ENCODE measurements at places on chromosomes 16 and 17.

GRCh38 chr16:4262303-4262835 lies 10.5 kb downstream of the TFAP4 start:
- no peak for DNase-seq

DNA sequence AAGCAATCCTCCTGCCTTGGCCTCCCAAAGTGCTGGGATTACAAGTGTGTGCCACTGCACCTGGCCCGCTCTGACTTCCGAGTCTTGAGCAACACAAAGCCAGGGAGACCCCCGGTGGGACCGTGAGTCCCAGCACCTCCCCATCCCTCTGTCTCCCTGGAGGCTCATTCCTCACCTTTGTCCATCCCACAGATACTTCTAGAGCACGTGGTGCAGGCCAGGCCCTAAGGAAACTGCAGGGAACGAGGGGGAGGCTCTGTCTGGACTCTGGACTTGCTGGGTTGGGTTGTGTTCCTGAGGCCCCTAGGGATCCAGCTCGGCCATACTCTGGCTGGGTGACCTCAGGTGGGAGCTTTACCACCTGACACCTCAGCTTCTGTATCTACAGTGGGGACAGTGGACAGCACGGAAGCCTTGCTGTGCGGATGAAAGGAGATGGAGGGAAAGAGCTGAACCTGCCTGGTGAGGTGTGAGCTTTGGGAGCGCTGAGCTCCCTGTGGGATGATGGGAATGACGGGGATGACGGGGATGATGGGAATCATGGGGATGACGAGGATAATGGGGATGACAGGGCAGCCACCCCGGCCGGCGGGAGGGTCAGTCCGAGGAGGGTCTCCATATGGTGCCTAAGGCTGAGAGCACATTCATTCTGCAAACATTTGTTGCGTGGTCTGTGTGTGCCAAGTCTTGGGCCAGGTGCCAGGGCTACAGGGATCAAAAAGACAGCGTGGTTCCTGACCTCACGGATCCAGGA lies 26.6 kb downstream of the C16orf74 start:
- no peak for DNase-seq

- no peak for DNase-seq
Observed at GRCh38 chr17:383771-384621, 31.4 kb upstream of the RPH3AL start.

DNA sequence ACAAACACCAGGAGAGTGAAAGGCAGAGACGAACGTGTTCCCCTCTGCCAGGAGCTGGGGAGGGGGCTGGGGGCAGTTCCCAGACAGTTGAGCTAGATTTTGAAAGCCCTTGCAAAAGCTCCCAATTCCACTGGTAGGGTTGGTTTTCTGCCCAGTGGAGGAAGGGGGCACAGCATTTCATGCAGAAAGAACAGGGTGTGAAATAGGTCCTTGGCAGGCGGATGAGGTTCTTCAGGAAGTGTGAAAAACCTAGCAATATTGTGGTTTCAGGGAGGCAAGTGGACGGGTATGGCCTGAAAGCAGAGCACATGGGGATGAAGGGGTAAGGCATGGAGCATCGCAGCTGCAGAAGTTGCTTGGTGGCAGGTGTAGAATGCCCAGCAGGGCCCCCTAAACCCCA lies 248.3 kb downstream of the KATNIP start:
- DNase-seq: no peak

DNA sequence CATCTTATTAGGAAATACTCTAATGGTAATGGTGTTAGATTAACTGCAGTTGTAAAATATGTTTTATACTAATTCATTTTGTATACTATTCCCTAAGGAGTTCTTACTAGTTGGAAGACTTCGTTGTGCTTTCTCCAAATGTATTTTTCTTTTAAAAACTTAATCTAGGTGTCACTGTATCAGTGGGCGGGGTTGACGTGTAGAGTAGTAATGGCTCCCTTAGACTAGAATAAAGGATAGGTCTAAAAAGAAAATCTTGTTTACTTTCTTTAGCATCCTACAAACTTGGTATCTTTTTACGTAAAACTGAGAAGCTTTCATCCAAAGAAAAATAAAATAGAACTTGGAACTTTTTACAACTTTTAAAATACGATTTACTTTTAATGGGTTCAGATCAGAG lies 55.0 kb upstream of the MRC2 start:
- no peak for DNase-seq

DNA sequence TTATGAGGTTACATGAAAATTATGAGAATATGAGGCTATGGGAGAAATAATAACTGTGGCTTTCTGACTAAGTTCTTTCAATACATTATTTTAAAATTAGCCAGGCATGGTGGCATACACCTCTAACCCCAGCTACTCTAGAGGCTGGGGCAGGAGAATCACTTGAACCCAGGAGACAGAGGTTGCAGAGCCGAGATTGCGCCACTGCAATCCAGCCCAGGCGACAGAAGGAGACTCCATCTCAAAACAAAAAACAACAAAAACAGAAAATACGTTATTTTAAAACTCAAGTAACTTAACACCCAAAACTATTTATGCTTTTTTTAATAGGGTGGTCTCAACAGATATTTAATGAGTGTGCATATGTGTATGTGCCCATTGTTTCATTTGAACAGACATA lies 2.4 kb upstream of the RFFL start:
- DNase-seq: no peak

- no peak for DNase-seq
Observed at GRCh38 chr16:87704754-87705353, 60.9 kb downstream of the KLHDC4 start.

DNA sequence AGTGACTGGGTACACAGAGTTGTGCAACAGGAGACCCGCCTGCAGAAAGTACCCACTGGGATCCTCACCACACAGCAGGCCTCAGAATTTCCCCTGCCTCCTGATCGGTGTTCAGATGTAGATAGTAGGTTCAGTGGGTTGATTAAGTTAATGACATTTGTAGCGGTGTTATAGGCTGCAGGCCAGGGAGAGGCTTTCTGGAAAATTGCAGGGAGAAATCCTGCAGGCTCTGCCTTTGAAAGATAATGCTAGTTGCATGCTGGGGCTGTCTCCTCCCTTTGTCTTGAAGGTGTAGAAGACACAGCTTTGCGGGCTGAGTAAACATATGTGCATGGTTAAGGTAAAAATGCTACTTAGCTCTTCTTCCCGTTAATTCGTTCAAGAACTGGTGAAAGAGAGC lies 406.3 kb upstream of the RBFOX1 start:
- no peak for DNase-seq

DNA sequence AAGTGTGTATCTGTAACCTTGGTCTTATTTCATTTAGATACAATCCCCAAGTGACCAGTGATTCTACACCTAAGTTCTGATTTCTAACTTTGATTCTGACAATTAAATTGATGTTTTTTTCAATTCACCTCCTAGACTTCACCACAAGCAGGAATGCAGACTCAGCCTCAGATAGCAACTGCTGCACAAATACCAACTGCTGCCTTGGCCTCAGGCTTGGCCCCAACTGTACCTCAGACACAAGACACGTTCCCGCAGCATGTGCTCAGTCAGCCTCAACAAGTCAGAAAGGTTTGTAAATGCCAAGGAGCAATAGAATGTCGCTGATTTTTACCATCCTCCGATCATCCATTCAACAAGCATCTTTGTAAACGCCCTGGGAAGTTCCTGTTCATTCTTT lies 177.7 kb downstream of the MRTFB start:
- DNase-seq: no peak

GRCh38 chr17:66401364-66401763 lies 99.0 kb downstream of the PRKCA start:
- no peak for DNase-seq

DNA sequence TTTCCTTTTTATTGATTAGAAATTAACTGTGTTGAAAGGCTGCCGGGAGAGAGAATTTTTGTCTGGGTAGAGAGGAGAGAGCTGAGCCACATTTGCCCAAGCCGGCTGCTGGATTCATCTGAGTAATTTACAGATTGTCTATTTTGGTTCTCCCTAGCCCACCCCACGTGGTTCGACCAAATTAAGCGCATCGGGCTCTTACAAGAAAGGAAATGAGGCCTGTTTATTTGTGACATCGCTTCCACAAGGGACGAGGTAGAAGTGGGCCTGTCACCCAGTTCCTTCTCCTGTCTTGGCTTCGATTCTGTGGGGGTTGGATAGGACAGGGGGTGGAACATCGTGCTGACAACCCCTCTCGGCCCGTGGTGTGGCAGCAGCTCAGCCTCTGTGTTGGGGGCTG lies 42.9 kb downstream of the SYT17 start:
- no peak for DNase-seq

DNA sequence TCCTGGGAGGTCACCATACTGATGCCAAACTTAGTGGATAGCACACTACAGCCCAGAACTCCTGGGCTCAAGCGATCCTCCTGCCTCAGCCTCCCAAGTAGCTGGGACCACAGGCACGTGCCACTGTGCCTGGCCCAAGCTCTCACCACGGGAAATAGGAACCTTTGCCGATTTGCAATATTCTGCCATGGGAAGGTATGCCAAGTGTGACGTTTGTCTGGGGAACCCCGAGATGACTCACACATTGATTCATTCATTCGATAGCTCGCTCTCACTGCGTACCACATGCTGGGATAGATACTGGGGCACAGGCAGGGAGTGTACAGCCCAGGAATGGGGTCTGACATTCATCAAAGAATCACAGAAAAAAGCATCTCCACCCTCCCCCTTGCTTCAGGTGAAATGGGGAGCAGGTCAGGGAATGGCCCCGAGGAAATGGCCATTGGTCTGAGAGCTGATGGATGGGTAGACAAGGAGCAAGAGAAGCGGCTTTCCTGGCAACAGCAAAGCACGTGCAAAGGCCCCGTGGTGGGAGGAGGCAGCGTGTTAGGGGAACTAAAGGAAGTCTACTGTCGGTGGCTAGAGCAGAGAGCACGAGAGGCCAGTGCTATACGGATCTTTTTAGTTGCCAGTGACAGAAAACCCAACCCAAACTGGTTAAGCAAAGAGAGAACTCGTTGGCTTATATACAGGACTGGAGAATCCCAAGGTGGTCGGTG lies 44.1 kb downstream of the DNAH17 start:
- no peak for DNase-seq

DNA sequence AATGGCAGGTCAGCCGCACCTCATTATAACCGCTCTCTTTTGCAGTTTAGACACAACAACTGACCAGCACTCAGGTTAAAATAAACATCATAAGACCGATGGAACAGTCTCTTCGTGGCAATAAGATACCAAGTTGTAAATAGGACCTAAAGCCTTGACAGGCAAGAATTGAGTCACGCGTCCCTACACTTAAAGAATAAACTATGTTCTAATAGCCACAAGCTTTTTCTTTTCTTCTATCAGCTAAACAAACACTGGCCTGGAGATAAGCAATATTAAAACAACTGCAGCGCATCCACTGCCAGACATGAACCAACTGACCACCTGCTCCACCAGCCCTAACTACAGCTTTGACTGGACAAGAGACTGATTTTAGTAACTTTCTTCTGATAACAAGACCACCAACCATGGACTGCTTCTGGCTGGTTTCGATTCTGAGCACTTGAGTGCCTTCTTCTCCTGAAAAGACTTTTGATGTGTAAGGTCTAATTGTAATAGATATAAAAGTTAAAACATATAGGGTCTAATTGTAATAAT lies 17.5 kb downstream of the SLFN12L start:
- DNase-seq: no peak

DNA sequence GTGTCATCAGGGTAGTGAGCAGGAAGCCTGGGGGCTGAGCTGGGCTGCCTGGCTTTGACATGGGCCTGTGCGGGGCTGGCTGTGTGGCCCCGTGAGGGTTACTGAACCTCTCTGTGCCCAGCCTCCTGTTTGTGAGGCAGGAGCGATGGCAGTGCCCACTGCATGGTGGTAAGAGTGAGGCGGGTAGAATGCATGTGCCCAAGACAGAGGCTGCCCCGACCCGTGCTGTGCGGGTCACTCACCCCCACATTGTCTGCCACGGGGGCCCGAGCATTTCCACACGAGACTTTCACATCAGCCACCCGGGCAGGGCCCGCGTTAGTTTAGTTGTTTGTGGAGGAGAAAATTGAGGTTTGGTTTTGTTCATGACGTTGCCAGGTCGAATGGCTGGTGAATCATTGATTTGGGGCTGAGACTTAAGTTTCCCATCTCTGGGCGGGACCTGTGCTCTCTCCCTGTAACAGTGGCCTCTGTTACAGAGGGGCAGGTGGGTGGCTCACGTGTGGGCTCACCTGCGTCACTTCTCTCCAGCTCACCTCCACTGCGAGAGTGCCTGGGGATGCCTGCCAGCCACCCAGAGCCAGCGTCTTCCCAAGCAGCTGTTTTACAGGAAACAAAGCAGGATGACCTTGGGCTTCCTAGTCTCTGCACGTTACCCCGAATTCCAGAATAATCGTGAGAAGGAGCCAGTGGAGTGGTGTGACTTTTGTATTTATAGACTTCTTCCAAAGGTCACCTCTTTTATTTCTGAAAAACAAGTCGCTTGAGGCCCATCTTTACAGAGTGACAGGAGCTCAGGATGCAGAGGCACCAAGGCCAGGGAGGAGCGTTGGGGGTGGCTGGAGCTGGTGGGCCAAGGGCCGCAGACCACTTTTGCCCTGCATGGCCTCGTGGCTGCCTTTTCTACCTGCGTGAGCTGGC lies 150.6 kb downstream of the RPTOR start:
- DNase-seq: no peak

- no peak for DNase-seq
Observed at GRCh38 chr16:24815021-24815420, 30.7 kb upstream of the SLC5A11 start.

GRCh38 chr17:31074772-31075555 lies 19.8 kb upstream of the NF1 start:
- DNase-seq: no peak

- DNase-seq: no peak
Observed at GRCh38 chr17:63455417-63455816, 9.3 kb upstream of the CYB561 start.

- DNase-seq: no peak
Observed at GRCh38 chr16:3241761-3242160, 6.8 kb upstream of the ZNF200 start.

DNA sequence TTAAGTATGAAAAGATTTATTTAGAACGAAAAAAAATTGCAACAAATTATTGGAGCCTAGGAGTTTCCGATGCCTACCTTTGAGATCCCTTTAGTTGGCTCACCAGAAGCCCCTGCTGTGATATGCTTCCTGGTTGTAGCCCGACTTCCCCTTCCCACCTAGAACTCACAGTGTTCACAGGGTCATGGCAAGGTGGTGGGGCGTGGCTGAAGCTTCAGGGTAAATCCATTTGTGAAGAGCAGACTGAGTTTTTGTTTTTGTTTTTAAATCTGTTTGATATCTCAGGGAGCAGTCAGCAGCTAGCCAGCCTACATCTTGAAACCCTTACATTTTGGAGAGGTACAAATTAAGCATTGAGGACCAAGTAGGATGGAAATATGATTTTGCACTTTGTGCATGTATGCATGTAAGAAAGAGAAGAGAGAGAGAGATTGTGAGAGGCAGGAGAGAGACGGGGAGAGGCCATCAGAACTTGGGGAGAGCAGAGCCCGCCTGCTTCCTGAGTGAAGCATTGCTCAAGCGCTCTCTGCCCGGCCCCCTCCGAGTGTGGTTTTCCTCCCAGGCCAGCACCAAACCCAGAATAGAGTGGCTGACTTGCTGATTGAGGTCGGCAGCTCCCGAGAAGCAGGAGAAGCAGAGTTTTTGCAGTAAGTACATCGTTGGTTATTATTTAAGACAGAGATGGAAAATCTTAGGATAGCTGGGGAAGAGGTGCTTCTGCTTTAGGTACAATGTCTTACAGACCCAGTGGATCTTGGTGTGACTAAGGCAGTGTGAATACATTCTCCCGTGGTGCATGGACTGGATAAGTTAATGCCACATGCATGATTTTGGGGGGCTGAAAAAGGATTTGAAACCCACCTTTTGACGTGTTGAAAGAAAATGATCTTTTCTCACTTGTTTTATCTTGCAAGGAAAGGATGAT lies 64.2 kb downstream of the SPECC1 start:
- DNase-seq: no peak
